ENCODE measurements at places on chromosomes 6 and 20.

GRCh38 chr20:36519944-36520343 lies 21.4 kb upstream of the MYL9 start:
- peak; percentile 7 for DNase-seq

DNA sequence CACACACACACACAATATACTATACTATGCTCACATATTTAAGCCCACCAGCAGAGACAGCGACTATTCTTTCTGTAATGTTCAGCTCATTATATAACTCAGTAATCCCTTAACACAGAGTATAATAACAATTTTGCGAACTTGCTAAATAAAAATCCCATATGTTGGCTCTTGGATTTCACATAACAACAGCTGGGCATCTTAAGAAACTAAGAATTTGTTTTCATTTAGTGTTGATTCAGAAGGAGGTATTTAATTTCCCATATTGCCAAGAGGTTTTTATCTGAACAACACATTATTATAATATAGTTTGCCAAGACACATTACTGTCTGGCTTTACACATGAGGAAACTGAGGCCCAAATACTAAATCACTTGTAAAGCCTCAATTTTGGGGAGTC lies 7.4 kb downstream of the ECT2L start:
- DNase-seq: no peak

DNA sequence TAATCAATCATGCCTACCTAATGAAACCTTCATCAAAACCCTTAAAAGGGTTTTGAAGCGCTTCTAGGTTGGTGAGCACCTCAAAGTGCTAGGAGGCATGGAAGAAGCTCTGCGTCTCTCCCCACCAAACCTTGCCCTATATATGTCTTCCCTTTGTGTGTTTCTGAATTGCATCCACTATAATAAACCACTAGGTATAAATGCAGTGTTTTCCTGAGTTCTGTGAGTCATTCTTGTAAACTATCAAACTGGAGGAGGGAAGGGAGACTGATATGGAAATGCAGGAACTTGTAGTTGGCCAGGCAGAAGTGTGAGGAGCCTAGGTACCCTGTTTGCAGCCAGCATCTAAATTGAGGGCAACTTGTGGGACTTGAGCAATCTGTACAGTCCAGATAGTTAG lies 698.8 kb downstream of the DOK5 start:
- DNase-seq: no peak

GRCh38 chr6:159324596-159324995 lies 155.4 kb downstream of the FNDC1 start:
- DNase-seq: no peak

- no peak for DNase-seq
These were observed 622.6 kb upstream of the SLC35B3 start for GRCh38 chr6:9057937-9058336.

- DNase-seq: no peak
These were observed 9.0 kb upstream of the AFDN start for GRCh38 chr6:167817729-167818128.

GRCh38 chr6:141521440-141521839 lies 611.3 kb upstream of the GJE1 start:
- no peak for DNase-seq

- DNase-seq: no peak
These were observed 46.9 kb downstream of the DACT2 start for GRCh38 chr6:168272415-168273325.

GRCh38 chr20:44666066-44666465 lies 14.6 kb upstream of the ADA start:
- DNase-seq: no peak

DNA sequence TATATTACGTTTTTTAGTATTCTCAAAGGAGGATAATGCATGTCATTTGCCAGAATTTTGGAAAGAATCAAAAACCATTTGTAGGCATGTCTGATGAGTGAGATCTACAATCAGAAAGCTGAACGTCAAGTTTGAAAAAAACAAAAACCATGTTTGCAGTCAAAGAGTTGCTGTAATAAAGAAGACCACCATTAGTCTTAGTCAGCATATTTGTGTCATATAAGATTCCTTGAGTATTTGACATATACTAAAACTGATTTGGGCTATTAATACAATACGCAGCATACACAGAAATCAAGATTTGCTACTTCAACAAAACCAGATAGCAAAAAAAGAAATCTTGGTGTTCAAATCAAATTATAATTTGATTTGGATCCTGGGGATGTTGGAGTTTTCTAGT lies 247.5 kb downstream of the SAMD5 start:
- no peak for DNase-seq

GRCh38 chr6:96841345-96841744 lies 4.1 kb upstream of the GPR63 start:
- DNase-seq: no peak

- peak; percentile 60 for DNase-seq
These were observed 38.3 kb downstream of the BCL2L1 start for GRCh38 chr20:31684153-31685015.

DNA sequence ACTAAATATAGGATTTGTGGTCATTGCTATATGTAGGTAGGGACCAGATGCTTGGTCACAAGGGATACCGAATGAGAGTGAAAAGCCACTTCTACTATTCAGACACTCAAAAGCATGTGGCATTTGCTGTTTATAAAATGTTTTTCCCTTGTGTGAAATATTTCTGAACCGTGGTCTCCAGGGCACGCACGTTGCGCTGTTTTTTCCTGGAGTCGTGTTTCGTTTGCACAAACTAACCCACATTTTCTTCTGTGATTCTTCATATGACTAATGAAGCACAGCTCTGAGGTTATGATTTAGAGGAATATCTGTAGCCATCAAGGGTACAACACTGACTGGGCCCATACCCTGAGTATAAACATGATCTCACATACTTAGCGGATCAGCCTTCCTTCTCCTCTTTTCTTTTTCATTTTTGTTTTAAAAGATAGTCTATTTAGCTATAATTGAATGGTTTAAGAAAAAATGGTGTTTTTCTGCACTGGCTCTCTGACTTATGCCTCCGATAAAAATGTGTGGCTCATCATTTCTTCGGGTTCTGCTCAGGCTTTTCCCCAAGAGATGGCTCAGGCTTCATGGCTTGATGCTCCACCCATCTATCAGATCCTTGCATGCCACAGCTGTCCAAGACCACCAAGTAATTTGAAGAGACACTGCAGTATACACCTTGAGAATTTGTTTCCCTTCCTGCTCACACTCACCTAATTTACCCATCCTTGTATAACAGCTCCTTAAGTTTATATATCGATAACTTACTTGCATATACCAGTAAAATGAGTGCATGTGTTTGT lies 59.9 kb upstream of the HBS1L start:
- no peak for DNase-seq

- no peak for DNase-seq
These were observed 33.7 kb upstream of the ADGRF1 start for GRCh38 chr6:47075741-47076421.

GRCh38 chr20:21396599-21397340 lies 556 bp downstream of the NKX2-4 start:
- DNase-seq: no peak

- DNase-seq: peak; percentile 68
These were observed 33.0 kb downstream of the RRBP1 start for GRCh38 chr20:17648791-17649730.

- DNase-seq: no peak
These were observed 13.6 kb downstream of the IL17F start for GRCh38 chr6:52230685-52231084.

GRCh38 chr6:39095578-39095977 lies 19.4 kb downstream of the SAYSD1 start:
- no peak for DNase-seq

GRCh38 chr20:53809728-53810365 lies 216.2 kb upstream of the ZNF217 start:
- DNase-seq: no peak

DNA sequence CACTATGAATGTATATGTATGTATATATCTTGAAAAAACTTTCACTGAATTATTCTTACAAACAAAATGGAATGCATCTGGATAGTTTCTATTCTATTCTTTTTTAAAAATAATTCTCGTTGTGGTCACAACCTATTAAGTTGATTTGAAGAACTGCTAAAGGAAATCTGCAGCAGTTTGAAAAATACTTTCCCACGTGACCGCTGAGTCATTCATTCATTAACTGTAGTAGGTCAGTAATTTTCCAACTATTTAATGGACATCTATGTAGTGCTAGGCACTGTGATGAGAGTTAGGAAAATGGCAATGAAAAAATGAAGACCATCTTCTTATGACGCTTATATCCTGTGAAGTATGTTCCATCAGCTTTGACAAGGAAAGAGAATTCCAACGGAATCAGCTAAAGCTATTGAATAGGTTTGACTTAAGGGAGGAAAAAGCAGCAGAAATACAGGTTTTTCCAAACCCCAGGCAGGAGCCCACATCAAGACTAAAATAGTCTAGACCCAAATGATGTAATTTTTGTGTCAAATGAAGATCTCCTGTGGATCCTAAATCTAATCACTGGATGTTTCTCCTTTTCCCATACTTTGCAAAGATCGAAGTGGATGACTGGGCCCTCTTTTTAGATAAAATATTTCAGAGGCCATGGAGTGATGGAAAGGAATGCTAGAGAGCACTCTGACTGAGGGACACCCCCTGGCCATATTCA lies 4.1 kb upstream of the EFHC1 start:
- DNase-seq: no peak

GRCh38 chr20:10495173-10495572 lies 60.1 kb downstream of the SLX4IP start:
- no peak for DNase-seq

DNA sequence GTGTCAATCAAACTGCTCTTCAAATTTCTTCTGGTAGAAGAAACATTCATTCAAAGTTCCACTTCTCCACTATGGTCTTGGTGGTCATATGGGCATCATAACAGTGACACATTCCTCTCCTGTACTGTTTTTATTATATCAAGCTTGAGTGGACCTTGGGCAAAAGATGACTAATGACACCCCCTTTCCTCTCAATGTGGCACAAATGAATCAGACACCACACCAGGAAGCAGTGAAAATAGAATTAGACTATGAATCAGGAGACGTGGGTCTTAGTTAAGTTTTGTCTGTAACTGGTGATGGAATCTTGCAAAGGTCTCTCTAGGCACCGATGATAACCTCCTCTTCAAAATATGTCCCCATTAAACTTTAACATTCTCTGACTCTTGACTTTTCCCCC lies 9.0 kb upstream of the NRSN1 start:
- DNase-seq: no peak

DNA sequence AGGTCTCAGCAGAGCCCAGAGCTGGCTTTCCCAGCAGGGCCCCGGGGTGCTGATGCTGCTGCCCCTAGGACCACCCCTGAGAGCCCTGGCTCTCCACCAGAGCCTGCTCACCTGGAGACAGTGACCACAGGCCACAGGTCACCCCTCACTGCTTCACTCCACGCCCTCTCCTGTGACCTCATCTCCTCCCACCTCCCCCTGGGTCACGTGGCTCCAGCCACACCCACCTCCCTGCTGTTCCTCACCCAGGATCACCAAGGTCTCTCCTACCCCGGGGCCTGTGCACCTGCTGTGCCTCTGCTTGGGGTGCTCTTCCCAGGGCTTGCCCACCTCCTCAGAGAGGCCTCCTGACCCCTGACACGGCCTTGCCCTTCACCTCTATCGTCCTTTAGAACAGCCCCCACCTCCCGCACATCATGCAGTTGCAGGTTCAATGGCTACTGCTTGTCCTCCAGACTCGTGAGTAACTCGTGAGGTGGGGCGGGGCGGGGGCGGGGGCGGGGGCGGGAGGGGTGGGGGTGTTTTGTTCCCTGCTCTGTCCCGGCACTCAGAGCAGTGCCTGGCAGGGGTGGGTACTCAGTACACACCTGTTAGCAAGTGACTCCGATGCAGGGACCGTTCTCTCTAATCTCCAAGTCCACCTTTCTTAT lies 468.0 kb downstream of the PREX1 start:
- no peak for DNase-seq

DNA sequence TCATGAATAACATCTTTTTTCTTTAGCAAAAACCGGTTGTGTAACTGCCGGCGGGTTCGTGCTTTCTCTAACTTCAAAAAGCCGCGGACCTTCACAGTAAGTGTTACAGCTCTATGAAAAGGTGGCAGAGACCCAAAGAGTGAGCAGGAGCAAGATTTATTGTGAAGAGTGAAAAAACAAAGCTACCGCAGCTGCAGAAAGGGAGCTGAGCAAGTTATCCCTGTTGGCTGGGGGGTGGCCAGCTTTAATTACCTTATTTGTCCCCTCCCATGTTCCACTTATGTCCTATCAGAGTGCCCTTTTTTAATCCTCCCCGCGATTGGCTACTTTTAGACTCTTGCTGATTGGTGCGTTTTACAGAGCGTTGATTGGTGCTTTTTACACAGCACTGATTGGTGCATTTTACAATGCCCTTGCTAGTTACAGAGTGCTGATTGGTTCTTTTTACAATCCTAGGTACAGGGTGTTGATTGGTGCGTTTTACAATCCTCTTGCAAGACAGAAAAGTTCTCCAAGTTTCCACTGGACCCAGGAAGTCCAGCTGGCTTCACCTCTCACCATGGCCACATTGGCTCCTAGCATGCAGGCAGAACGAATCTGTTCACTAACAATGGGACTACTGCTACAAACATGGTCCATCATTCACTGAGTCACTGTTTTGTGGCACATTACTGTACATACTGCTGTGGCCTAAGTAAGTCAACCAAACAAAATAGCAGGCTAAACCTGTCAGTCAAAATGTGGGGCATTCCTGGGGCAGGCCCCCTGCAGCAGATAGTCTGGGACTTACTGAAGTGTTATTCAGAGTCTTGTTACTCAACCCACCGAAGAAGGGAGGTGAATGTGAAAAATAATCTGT lies 52.8 kb downstream of the MYLIP start:
- DNase-seq: no peak
